Endothelial cell (in vitro differentiated cells): ENCODE measurements at places on chromosomes 11 and 22.

DNA sequence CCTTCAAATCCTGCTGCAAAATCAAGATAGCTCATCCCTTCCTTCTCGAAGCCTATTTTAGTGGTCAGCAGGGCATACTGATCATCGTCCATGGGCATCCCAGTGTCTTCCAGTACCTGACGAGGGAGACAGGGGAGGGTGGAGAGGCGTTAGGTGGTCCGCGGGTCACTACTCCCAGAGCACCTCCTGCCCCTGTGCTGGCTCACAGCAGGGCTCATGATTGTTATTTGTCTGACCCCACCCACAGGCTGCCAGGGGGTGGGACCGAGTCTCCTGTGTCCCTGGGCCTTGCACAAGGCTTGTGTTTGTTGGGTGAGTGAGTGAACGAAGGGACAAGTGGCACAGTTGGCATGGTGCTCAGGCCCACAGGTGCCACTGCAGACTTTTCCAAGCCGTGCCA lies 177.0 kb downstream of the EFCAB6 start:
- H3K27ac ChIP-seq: no peak overlapping the region
- DNase-seq: no peak
- H3K27me3 ChIP-seq: peaks cover 5% of the 10 kb centered on the region
- peaks cover 5% of the 10 kb centered on the region for H3K36me3 ChIP-seq

GRCh38 chr11:130114726-130115125 lies 44.9 kb upstream of the ST14 start:
- no peak for DNase-seq
- H3K27ac ChIP-seq: no peak overlapping the region
- H3K36me3 ChIP-seq: peaks cover 35% of the 10 kb centered on the region
- peaks cover 2% of the 10 kb centered on the region for H3K27me3 ChIP-seq
- no peak overlapping the region for H3K4me3 ChIP-seq
- H3K4me1 ChIP-seq: peaks cover 45% of the 10 kb centered on the region

- peaks cover 14% of the 10 kb centered on the region for H3K27me3 ChIP-seq
- H3K4me1 ChIP-seq: peaks cover 23% of the 10 kb centered on the region
- H3K4me3 ChIP-seq: peak overlapping the region; percentile 38
- DNase-seq: no peak
- H3K27ac ChIP-seq: no peak overlapping the region
- no peaks in the 10 kb centered on the region for H3K36me3 ChIP-seq
Measured at GRCh38 chr22:45226503-45227186, 14.0 kb downstream of the KIAA0930 start.

DNA sequence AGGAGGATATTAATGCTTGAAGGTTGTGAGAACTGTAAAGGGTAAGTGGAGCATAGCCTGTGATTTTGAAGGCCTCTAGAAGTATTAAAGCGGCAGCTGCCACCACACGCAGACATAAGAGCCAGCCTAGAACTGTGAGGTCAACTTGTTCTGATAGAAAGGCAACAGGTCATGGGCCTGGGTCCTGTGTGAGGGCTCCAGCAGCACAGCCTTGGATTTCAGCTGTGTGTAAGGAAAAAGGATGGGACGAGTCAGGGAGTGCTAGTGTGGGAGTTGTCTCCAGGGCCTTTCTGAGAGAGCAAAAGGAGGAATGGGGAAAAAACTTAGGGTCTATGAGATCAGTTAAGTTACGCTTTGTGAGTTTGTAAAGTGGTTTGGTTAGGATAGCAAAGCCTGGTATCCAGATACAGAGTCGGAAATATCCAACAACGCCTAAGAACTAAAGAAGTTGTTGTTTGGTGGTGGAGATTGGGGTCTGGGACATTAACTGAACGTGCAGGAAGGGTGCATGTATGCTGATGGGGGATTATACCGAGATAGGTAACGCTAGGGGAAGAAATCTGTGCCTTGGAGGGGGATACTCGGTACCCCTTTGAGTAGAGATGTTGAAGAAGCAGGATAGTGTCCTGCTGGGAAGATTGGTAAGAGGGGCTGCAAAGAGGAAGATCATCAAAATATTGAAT lies 17.4 kb upstream of the ANO1 start:
- H3K36me3 ChIP-seq: no peaks in the 10 kb centered on the region
- no peak overlapping the region for H3K4me3 ChIP-seq
- DNase-seq: no peak
- peaks cover 10% of the 10 kb centered on the region for H3K4me1 ChIP-seq
- no peak overlapping the region for H3K27ac ChIP-seq

- no peaks in the 10 kb centered on the region for H3K36me3 ChIP-seq
- H3K27ac ChIP-seq: no peak overlapping the region
- H3K4me3 ChIP-seq: no peak overlapping the region
- DNase-seq: no peak
- peaks cover 12% of the 10 kb centered on the region for H3K4me1 ChIP-seq
Measured at GRCh38 chr11:45344028-45344427, 57.9 kb upstream of the SYT13 start.

DNA sequence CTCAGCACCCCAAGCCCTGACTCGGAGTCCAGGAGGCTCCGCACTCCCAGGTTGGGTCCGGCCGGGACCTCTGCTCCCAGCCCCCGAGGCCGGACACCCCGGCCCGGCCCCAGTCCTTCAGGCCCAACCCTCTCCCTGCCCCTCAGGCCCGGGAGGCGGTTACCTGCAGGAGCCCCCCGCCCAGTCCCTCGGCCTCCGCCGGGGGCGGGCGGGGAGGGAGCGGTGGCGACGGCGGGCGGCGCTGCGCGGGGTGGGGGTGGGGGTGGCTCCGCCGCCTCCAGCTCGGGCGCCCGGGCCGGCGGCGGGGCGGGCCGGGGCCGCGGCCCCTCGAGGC lies 310 bp downstream of the TCF20 start:
- DNase-seq: peak; percentile 49
- peaks cover 5% of the 10 kb centered on the region for H3K36me3 ChIP-seq
- peaks cover 22% of the 10 kb centered on the region for H3K4me1 ChIP-seq
- peak overlapping the region; percentile 80 for H3K4me3 ChIP-seq
- peaks cover 11% of the 10 kb centered on the region for H3K27me3 ChIP-seq

DNA sequence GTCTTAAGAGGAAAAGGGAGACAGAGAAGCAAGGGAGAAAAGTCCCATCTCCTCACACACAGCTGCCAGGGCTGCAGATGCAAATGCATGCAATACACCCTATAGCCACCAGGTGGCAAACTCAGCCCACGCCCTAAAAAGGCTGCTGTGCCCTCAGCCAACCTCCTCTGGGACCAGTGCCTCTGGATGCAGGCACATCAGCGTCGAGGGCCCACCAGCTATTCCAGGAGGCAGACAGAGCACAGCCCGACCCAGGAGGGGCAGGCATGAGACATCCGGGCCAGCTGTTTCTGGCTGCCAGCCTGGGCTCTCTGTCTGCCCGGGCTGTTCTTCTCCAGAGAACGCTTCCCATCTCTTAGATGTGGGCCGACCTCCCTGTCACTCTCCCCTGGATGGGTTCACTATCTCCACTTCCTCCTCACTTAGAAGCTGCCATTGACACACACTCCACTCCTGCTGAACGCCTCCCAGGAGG lies 39.7 kb downstream of the TPBGL start:
- peaks cover 60% of the 10 kb centered on the region for H3K36me3 ChIP-seq
- H3K4me3 ChIP-seq: peak overlapping the region; percentile 76
- peak; percentile 84 for DNase-seq
- H3K4me1 ChIP-seq: peaks cover 48% of the 10 kb centered on the region
- peaks cover 10% of the 10 kb centered on the region for H3K27me3 ChIP-seq
- peak overlapping the region; percentile 79 for H3K27ac ChIP-seq

DNA sequence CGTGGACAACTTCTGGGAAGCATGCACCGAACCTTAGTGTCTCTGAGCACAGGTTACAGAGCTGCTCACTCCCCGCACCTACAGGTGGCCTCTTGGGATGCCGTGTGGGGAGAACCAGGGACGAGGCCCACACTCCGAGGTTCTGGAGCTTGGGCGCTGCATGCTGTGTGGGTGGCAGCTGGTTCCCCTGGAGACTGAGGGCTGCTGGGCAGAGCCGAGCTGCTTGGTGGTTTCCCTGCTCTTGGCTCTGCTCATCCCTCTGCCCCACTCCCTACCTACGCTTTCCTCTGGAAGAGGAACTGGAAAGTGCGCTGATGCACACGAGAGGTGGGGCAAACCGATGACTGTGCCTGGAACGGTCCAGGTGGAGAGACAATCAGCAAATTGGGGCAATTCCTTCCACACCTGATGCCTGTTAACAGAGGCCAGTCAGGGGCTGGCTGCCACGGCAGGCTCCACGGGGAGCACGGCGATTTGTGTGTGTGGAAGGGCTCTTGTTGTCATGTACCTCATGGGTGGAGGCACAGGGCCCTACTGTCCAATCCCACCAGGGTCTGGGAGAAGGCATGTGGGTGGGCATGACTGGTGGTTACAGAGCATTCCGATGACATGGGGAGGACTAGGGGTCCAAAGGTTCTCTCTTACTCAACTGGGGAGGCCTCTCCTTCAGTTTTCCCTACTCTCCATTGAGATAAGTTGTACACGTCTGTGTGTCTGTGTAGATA lies 60.9 kb downstream of the ST14 start:
- no peak overlapping the region for H3K4me3 ChIP-seq
- H3K27ac ChIP-seq: no peak overlapping the region
- no peak for DNase-seq
- peaks cover 3% of the 10 kb centered on the region for H3K4me1 ChIP-seq
- peaks cover 2% of the 10 kb centered on the region for H3K27me3 ChIP-seq

- no peak overlapping the region for H3K4me3 ChIP-seq
- peaks cover 3% of the 10 kb centered on the region for H3K27me3 ChIP-seq
- no peak overlapping the region for H3K27ac ChIP-seq
- H3K36me3 ChIP-seq: peaks cover 28% of the 10 kb centered on the region
- H3K4me1 ChIP-seq: no peaks in the 10 kb centered on the region
- no peak for DNase-seq
Measured at GRCh38 chr22:45181766-45182165, 18.0 kb downstream of the NUP50 start.
